Stimulated activated CD8-positive, alpha-beta memory T cell treated with anti-CD3 and anti-CD28 coated beads, Interleukin-15, amount 100 ng/mL, for 1 hour (primary cell): ENCODE measurements at places on chromosomes 7 and 10.

DNA sequence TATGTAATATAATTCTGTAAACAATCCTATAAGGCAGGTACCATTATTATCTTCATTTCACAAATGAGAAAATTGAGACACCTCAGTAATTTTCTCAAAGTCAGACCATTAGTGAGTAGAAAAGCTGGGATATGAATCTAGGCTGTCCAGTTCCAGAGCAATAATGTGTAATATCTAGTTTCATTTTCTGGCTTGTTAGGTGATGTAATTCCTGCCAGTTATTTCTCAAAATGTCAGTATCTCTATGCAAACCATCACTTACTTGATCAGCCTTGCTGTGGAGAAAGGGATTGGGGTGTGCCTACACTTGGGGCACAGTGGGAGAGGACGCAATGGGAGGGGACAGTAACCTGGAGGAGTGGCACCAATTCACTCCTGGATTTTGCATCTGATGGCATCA is 157.5 kb downstream of the LYZL1 start:
- DNase-seq = no peak

DNA sequence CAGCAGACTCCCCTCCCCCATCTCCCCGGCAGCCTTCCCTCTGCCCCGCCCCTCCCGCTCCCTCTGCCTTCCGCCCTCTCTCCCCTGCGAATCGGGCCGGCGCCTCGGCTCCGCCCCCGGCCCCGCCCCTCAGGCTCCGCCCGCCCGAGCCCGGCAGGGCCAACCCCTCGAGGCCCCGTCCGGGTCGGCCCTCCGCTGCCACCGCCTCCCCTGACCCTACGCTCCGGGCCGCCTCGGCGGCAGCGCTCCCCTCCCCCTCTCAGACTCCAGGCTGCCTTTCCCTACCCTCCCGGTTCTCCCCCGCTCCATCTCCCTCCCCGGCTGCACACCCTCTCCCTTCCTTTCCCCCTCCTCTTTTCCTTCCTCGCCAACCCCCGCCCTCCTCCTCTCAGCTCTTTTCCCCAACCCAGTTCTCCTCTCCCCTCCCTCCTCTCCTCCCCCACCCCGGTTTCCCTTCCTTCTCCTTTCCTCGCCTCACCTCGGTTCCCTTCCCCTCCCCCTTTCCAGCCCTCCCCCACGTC is 1.6 kb downstream of the ZNF467 start:
- peak; percentile 69 for DNase-seq

DNA sequence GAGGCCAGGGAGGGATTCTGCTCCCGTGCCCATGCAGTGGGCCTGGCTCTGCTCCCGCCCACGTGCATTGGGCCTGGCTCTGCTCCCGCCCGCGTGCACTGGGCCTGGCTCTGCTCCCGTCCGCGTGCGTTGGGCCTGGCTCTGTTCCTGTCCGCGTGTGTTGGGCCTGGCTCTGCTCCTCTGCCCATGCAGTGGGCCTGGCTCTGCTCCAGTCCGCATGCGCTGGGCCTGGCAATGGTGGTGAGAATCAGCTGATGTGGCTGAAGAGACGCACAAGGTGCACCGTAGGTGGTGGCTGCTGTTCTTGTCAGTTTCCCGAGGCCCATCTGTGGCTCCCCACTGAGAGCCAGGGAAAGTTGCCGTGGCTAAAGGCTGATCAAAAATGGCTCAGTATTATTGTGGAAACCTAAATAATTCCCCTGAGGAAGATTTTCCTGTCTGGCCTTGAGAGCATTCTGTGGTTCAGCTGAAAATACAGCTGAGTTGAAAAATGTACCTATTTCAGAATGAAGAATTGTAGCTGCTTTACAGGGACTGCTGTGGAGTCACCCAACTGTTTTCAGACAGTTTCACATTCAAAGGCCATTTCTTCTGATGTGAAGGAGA is 572.4 kb downstream of the GLRX3 start:
- no peak for DNase-seq

DNA sequence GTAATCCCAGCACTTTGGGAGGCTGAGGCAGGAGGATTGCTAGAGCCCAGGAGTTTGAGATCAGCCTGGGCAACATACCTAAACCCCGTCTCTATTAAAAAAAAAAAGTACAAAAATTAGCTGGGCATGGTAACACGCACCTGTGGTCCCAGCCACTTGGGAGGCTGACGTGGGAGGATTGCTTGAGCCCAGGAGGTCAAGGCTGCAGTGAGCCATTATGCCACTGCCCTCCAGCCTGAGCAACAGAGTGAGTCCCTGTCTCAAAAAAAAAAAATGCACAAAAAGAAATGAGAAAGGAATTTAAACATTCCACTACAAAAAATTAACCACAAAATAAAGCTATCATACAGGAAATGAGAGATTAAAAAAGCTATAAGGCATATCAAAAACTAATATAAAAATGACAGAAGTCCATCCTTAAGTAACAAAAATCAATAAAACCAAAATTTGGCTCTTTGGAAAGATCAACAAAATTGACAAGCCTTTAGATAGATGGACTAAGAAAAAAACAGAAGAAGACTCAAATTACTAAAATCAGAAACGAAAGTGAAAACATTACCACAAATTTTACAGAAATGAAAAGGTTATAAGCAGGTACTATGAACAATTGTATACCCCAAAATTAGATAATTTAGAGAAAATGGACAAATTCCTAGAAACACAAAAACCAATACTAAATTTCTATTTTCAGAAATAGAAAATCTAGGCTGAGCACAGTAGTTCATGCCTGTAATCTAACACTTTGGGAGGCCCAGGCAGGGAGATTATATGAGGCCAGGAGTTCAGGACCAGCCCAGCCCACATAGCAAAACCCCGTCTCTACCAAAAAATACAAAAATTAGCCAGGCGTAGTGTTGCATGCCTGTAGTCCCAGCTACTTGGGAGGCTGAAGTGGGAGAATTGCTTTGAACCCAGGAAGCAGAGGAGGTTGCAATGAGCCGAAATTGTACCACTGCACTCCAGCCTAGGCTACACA is 42.4 kb upstream of the NANOS1 start:
- no peak for DNase-seq
